Naive thymus-derived CD8-positive, alpha-beta T cell (primary cell): ENCODE measurements at places on chromosomes 6 and 20.
A peak's percentile ranks its signal among the peaks of the same experiment; 100 is the strongest.

- DNase-seq: no peak
Observed at GRCh38 chr6:133218852-133219251, 22.3 kb upstream of the EYA4 start.

DNA sequence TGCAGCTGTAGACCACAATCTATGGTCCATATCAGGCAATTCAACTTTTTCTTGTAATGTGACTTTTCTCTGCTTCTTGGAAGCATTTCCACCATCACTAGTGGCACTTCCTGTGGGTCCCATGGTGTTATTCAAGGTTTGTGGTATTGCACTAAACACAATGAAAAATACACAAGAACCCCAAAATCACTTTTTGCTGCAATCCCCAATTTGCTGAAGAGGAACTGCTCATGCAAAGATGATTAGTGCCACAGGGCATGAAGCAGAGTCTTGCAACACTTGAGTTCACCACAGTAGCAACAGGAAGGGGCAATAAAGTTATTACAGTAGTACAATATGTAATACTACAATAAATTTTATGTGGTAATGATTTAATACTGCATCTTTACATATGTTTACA lies 16.8 kb upstream of the TAAR1 start:
- no peak for DNase-seq

- DNase-seq: no peak
Observed at GRCh38 chr20:32986331-32986966, 17.8 kb downstream of the SUN5 start.

GRCh38 chr6:35474131-35474941 lies 6.1 kb downstream of the RPL10A start:
- DNase-seq: no peak

DNA sequence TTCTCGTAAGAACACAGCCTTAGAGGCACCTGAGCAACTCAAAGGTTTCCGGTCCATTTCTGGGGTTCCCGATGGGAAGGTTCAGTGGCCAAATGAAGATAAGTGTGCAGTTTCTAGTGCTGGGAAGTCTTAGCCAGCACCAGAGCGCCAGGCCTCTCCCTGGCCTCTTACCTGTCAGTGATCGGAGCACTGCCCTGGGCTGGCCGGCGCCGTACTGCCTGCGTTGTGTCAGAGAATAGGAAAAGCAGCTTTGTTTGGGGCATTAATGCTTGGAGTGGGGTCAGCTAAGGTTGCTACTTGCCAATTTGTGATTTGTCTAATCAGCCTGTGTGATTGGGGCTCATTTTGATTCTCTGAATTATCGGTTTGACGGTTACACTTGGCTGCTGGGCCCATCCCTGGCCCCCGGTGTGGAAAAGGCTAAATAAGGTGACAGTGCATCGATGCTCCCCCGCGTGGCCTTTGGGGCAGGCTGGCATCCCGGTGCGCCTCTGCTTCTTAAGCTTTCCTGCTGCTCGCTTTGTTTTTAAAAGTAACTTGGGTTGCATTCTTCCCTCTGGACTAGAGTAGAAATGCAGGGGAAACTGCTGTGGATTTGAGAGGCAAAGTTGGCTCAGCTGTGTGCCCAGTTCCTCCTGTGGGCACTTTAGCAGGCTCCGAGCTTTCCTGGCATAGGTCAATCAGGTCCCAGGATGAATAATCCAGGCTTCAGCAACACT lies 51.8 kb downstream of the TCP11 start:
- DNase-seq: no peak

DNA sequence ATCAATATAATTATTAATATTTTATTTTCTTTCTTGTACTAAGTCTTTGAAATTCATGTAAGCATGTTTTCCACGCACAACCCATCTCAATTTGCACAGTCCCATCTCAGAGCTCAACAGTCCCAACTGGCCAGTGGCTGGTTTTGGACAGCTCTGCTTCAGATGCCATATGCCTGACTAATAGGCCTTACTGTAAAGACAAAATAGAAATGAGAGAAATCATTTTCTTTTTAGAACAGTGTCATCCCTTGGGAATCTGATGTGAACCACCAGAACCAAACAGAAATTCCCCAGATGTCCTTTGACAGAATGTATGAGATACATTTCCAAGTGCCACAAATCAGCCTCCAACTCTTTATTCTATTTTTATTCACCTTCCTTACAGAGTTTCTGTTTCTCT lies 338.9 kb downstream of the ESR1 start:
- DNase-seq: no peak

DNA sequence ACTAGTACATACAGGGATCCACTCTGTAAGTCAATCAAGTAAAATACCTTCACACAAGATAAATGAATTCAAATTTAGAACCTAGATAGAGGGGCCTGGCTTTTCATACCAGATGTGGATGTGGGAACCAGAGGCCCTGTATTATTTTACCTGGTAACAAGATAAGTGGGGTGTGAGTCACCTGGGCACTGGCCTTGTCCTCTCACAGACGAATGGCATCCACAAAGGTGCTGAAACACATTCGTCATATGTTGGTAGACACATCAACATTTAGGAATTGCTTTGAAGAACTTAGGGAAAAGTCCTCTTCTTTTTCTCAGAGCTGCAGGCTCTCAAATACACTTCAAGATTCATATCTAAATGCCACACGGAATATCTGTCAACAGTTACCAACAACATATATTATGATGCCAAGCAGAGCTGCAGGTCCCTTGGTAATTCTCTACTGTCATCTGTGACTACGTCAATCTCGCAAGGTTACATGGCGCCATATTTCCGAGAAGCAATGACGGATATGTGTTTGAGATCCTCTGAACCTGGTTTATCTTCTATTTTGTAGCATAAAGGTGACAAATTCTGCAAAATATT lies 618.6 kb downstream of the EPM2A start:
- no peak for DNase-seq

DNA sequence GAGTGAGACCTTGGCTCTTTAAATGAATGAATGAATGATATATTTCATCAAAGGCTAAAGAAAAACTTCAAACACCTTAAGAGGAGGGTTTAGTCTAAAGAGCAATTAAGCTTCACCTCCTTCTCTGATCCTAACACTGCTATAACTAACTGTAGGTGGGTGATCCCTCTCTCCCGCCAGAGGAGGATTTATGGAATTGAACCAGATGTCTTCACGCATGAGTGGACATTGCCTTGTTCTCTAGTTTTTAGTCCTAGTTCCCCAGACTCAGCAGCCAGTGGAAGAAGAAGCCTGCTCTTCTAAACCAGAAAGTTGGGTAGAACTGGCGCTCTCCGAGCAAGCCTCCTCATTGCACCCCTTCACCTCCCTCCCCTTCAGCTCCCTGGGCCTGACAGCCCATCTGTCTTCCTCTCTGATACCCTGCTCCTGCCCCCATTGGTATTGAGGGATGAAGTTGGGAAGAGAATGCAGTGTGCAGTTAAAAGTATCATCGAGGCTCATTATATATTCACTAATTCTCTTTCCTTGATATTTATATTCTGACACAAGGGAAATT lies 142.7 kb downstream of the ARID1B start:
- DNase-seq: no peak

GRCh38 chr20:57904314-57905105 lies 194.7 kb upstream of the PMEPA1 start:
- no peak for DNase-seq

DNA sequence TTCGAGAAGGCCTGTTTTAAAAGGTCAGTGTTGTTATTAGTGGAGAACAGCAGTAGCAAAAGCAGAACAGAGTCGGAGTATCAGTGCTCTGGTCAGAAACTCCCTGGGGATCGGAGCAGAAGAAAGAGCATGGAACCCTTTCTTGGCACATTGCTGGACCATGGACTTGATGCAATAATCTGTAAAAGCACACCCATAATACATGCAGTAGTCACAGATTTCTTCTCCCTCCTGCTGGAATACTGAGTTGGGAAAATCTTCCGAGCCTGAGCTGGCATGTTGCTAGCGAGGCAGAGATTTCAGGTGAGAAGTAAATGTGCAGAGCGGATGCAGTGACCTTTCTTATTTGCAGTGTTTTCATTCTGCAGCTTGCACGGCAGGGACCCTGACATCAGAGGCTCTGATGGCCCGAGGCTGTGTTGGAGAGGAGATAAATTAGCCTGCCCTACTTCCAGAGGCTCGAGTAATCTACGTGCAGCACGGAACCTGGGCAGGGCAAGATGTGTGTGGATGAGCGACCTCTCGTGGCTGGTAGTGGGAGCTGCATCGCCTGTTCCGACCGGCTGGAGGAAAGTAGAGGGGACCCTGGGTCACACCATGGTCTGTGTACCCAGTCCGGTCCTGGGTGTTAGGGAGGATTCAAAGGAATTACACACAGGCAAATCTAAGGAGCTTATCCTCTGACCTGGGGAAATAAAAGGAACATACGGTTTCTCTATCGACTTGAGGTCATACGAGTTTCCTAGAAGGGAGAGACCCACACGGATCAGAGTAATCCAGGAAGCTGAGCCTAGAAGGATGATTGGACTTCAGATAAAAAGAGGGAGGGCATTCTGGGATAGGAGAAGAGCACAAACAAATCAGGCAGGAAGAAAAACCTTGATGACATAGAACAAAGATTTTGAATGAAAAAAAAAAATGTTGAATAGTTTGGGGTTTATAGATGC lies 137.0 kb upstream of the STMND1 start:
- peak; percentile 27 for DNase-seq

DNA sequence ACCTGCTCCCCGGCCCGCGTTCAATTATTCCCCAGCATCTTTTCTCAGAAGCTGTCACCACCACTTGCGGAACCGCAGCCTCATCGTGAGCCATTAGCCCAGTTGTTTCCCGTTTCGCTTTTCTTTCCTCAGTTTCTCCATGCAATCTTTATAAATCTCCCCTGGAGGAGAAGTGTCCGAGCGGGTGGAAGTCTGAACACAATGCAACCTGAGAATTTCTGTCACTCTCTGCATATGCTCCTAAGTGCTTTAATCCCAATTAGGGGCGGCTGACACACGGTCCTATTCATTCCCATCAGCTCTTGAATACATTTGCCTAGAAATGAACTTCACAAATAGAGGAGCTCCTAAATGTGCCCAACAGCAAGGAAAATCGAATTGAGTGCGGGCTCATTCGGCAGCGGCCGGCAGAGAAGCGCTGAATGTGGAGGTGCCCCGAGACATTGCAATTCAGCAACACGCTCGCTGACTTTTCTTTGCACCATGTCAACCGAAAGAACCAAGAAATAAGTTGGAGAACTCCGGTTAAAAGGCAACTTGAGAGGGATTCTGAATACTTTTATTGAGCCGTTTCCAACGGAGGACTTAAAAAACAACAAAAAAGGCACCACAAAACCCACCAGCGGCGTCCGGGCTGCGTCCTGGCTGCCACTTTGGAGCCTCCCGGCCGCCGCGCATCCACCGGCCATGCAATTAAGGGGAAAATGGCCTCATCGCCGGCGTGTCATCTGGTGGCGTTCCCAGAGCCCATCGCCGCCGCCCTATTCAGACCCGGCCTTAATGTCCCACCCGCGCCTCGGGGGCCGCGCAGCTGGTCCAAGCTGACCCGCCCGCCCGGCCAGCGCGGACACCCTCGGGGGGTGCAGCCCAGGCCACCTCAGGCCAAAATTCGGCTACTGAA lies 3.9 kb upstream of the PRDM13 start:
- DNase-seq: no peak

DNA sequence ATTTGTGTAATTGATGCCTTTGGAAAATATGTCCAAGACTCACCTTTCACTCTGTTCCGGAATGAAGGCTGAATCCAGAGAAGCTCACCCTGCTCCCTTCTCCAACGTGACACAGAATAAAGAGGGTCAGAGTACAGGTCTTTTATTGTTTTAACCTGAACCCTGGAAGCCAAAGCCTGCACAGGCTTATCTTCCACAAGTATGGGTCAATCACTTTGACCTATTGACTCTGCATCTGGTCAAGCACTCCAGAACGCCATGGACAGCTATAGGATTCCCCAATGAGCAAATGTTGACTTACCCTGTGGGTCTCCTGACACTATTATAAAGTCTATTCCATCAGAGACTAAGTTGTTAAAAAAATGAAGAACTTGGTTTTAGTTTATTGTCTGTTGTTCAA lies 158.4 kb upstream of the MYLIP start:
- no peak for DNase-seq

DNA sequence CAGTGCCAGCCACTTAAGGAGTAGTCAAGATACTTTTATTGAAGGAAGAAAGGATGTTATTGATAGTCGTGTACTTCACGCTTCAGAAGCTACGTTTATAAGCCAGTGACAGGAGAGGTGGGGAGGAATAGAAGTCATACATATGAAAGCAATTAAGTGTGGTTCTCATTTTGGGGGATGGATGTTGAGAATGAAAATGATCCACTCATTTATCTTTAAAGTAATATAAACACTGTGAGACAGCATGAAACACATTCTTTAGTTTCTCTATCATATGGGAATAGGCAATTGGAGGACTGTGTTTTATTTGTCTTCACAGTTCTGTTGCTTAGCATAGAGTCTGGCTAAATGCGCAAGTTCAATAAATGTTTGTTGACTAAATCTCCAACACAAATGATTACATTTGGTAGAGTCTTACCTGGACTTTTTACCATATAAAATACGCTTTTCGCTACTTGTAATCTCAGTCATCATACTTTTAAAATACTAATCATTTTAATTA lies 35.2 kb downstream of the AK9 start:
- DNase-seq: no peak

DNA sequence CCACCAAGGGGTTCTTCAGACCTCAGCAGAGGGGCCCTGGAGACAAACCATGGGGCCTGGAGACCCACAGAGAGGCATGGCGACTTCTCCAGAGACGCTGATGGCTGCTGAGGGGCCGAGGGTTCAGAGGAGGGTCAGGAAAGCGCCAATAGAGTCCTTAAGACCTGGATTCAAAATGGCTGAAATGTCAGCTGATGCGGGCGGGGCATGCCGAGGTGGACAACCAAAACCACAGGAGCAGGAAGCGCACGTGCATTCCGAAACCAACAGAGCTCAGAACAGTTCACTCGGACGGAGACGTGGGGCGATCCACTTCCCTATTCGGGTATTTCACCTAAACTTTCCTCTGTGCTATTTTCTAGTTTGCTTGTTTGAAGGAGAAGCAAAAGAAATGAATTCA lies 99.9 kb upstream of the RIN2 start:
- no peak for DNase-seq

GRCh38 chr6:41531591-41532582 lies 14.3 kb upstream of the FOXP4 start:
- no peak for DNase-seq

GRCh38 chr20:9025643-9026042 lies 43.2 kb upstream of the PLCB4 start:
- DNase-seq: no peak

DNA sequence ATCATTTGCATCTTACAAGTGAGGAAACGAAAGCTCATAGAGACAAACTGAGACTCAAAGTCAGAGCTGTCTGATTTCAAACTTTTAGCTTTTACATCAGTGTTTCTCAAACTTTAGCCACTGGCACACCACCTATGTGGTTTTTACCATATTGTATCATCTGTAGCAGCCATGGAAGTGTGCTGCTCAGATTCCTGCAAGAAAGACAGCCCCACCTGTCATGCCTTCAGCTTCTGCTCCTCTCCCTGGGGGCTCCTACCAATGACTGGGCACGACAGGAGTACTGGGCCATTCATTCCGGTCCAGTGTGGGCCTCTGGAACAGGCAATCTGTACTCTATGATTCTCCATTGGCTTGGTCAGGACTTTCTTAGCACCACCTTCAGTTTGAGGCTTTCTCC lies 87.0 kb downstream of the BCAS1 start:
- no peak for DNase-seq
